GM19239 (cell line): ENCODE measurements at places on chromosomes 13 and 19.

DNA sequence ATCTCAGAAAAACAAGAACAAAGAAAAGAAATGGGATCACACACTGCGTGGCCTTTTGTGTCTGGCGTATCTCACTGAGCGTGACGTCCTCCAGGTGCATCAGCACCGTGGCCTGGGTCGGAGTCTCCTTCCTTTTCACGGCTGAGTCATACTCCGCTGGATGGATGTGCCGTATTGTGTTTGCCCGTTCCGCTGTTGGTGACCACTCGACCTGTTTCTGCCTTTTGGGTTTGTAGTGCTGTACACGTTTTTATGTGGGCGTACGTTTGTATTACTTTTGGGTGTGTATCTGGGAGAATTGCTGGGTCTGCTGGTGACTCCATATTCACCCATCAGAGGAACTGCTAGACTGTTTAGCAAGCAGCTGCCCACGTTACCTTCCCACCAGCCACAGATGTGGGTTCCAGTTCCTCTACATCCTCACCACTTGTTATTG lies 11.4 kb downstream of the ARID3A start:
- no peak for DNase-seq

- no peak for DNase-seq
These were observed 1.3 kb upstream of the KLK8 start for GRCh38 chr19:51002542-51003311.

DNA sequence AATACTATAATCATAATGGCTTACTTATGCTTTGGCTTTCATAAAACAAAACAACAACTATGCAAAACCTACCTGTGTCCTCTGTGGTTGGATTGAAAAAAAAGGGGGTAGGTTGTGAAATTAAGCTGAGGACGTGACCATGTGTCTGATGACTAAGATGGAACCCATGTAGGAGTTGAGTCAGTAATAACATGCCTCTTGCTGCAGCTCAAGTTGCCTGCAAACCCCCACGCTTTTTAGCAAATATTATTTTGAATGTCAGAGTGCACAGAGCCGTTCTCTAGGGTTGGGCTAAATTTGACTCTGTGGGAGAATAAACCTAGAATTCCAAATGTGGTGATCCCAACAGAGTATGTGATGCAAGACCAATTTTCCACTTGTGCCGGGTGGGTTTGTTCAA lies 209.3 kb downstream of the KCNRG start:
- no peak for DNase-seq

DNA sequence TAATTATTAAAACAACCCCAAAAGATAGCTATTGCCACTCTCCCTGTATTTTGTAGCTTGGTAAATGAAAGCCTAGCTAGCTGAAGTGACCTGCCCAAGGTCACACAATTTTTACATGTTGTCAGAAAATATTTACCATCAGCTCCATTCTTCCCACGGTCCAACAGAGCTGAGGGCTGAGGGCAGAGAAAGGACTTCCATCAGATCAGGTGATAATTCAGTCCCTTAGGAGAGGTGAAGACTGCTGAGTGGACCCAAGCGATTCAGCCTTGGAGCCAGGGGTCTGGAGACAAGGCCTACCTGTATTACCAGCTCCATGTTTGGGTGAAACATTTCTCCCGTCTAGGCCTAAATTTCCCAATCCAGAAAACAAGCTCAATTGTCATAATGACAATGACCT lies 149.5 kb upstream of the TSHZ3 start:
- DNase-seq, result no peak

GRCh38 chr19:49614096-49614833 lies 23.3 kb downstream of the PRR12 start:
- DNase-seq, result no peak

DNA sequence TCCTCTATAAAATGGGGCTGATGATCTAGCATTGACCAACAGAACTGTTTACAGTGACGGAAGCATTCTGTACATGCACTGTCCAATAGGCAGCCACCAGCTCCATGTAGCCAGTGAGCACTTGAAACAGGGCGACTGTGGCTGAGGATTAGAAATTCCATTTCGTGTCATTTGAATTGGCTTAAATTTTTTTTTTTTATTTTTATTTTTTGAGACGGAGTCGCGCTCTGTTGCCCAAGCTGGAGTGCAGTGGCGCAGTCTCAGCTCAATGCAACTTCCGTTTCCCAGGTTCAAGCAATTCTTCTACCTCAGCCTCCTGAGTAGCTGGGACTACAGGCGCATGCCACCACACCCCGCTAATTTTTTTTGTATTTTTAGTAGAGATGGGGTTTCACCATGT lies 3.0 kb downstream of the PRKCG start:
- no peak for DNase-seq

DNA sequence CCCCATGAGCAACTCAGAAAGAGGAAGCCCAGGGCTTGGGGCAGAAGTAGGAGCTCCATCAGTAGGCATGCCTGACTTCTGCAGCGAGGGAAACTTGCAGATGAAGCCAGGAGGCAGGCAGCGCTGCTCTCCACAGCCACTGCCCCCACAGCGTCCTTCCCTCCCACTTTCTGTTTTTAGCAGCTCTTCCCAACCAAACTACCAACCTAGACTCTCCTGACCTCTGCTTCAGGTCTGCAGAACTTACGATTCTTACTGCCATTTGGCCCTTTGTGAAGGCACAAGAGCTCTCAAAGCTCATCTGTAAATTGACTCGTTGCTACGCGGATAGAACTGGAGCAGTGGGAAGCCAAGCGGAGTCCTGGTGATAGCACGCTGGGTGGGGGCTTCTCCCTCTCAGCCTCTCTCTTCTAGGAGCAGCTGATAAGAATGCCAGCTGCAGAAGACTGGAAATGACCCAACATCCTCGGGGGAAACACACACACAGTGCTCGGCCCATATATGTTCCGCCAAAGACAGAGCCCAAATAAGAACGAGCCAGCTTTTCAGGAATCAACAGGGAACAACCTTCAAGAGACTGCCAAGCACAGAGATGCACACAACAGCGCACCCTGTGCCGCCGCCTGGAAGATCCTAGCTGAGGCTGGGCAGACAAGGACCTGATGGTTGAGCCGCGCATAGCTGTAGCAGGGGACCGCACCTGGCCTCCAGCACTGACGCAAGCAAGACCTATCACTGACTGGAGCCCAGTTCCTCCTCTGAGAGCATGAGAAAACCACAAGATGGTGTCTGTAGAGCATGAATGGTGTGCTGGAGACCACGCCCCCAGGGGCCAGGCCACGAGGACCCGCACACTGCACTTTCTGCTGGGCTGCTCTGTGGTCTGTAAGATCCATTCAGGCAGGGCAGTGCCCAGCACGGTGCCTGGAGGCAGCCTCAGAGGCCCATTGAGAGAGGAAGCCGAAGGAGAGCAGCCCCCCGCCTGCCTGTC lies 15.9 kb upstream of the SLC35E1 start:
- DNase-seq, result peak; percentile 70

- DNase-seq, result no peak
These were observed 306.4 kb downstream of the KLF5 start for GRCh38 chr13:73365252-73365651.

GRCh38 chr19:44600466-44600865 lies 12.9 kb upstream of the IGSF23 start:
- DNase-seq, result no peak

GRCh38 chr19:13796301-13797057 lies 1.2 kb downstream of the ZSWIM4 start:
- DNase-seq, result no peak

- no peak for DNase-seq
These were observed 30.7 kb downstream of the PDS5B start for GRCh38 chr13:32616883-32617511.

- DNase-seq, result no peak
These were observed 43.9 kb upstream of the TSC22D1 start for GRCh38 chr13:44620057-44620456.

DNA sequence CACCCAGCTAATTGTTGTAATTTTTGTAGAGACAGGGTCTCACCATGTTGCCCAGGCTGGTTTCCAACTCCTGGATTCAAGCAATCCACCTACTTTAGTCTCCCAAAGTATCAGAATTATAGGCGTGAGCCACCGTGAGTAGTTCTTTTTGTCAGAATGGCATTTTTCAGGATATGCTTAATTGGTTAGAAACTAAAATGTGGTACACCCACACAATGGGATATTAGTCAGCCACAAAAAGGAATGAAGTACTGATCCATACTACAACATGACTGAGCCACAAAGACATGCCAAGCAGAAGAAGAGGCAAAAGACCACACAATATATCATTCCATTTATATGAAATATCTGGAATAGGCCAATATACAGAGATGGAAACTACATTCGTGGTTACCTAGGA lies 41.7 kb upstream of the MAP3K10 start:
- DNase-seq, result no peak

- DNase-seq, result peak; percentile 32
These were observed 89.4 kb upstream of the RAP2A start for GRCh38 chr13:97344265-97345175.

DNA sequence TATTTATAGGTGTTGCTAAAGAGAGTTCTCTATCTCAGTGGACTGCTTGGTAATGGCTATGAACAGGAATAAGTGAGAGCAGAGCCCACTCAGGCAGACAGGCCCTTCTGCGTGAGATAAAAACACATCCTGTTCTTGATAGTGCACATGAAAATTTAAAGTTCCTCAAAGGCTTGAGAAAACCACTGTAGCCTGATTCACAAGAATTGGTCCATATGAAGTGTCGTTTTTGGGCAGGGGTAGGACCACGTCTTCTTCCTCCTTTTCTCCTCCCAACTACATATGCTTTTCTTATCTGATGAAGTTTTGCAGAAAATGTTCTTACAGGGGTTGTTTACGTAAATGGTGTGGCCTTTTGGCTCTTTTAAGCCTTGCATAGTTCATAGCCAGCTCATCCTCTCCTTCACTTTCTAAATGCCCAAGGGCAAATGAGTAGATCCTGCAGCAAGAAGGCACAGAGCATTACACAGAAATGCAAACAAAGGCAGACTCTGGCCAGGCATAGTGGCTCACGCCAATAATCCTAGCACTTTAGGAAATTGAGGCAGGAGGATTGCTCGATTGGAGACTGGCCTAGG lies 53.8 kb downstream of the RNF6 start:
- DNase-seq, result no peak

- DNase-seq, result no peak
These were observed 334.0 kb downstream of the LIG4 start for GRCh38 chr13:107881362-107881761.

GRCh38 chr13:73861136-73861535 lies 273.1 kb downstream of the KLF12 start:
- DNase-seq, result no peak

DNA sequence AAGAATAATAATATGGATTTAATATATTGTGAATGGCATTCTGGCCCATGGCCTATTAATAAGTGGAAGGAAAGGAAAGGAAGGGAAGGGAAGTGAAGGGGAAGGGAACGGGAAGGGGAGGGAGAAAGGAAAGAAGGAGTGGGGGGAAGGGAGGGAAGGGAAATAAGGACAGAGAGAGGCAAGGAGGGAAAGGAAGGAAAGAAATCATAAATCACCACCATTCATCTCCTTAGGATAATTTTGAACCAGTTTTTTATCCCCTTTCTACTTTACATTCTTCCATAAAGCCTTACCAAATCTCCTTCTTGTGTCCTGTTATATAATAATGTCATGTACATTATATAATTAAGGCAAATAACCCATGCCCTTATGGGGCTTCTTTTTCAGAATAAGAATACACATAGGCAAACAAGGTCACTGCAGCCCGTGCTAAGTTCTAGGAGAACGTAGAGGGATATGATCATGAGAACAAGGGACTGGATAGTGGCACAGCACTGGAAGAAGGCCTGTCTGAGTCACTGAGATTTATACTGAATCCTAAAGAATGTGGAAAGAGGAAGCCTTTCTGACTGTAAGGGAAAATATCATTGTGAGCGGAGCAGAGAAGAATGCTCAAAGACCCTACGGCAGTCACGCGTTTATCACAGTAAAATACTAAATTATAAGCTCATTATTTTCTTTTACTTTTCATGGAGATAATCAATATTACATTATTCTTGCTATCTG lies 444.5 kb upstream of the GPC6 start:
- DNase-seq, result no peak
